ENCODE measurements at places on chromosomes 3 and 15.

DNA sequence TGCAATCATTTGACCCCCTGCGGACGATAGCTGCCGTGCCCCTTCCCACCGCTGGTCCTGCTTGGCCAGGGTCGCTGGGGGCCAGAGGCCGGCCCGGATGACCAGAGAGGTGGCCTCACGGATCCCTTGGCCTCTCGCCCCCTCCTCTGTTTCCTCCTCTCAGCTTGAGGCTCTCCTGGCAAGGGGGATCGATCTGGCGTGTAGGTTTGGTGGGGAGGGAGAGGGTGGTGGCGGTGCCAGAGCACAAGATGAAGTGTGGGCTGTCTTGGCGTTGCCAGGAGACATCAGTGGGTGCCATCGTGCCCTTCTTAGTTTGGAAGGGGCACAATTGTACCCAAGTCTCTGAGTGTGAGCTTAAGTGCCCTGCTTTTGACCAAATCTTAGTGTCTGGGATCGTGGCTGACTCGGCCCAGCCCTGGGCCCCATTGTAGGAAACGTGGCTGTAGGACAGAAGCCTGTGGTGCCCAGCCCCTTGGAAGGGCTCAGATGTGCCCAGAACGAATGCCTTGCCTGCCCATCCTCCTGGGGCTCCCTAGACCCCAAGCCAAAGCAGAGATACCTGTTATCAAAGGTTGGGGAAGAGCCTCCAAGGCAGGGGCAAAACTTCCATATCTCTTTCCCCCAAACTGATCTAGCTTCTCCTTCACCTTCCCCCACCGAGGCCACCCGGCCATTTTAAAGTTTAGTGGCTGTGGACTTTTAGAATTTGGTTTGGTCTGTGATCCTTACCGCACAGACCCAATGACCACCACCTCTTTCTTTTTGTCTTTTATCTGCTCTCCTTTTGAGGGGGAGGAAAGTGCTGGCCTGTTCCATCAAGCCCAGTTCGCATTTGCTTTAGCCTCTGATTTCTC, 14.4 kb downstream of the NR2F2 start:
- DNase-seq, result no peak

DNA sequence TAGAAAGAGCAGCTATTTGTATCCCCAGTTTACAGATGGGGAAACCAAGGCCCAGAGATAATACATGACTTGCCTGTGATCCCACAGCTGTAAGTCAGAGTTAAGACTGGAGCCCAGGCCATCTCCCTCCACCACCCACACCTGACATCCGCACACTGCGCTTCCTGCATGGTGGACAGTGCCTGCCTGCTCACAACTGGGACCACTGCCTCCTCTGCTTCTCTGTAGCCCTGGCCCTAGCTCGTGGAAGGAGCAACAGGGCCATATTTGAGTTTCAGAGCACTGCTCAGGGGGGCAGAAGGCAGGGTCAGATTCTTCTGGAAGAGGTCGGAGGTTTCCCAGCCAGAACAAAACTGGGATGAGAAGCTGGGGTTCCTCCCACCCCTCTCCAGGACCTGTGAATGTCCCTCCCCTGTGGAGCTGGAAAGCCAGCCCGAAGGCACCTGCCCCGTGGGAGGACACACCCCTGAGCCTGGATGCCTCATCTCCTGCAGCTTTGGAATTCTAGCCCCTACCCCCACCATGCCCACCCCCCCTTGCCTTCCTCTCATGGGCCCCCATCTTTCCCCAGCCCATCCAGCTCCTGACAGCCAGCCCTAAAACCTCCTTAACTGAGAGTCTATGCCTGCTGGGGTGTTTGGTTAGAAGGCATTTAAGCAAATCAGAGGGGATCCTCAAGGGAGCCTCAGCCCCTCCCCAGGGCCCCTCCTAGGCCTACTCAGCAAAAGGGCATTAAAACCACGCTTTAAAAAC, 100.1 kb downstream of the TPRA1 start:
- DNase-seq, result no peak

DNA sequence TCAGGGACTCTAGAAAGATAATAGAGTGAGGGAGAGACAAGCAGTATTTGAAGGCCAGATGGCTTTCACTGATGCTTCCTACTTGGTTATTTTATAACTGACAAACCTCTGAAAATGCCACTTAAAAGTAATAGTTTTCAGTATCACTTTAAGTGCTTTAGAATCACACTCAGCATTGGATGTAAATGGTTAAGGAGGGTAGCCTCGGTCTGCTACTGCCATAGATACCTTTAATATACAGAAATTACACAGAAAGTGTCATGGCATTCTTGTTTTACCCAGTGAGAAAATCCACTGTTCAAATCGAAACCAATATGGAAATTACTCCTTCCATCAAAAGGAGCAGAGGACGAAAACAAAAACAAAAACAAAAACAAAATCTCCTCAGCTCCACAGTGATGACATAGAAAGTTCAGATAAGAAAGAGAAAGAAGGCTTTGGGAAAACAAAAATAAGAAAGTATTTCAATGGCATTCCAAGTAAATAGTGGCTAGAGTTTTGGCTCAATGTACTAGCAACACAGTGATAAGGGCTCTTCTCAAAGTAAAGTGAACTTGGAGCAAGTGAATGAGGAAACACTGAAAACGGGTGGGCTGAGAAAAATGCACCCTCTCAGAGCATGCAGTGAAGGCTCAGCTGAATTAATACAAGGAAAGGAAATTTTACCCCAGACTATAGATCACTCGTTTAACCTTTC, 43.2 kb upstream of the CD47 start:
- DNase-seq, result no peak

DNA sequence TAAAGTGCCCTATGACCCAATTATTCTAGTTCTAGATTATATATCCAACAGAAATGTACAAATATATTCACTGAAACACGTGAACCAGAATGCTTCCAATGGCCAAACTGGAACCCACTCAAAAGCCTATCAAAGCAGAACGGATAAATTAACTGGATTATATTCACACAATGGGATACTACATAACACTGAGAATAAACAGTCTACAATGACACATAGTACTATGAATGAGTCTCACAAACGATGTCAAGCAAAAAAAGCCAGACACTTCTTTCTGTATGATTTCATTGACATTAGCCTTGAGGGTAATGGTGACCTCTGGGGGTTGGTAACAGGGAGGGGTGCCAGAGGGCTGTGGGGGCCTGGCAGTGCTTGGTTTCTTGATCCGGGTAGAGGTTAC, 50.9 kb upstream of the HACD2 start:
- DNase-seq, result no peak

DNA sequence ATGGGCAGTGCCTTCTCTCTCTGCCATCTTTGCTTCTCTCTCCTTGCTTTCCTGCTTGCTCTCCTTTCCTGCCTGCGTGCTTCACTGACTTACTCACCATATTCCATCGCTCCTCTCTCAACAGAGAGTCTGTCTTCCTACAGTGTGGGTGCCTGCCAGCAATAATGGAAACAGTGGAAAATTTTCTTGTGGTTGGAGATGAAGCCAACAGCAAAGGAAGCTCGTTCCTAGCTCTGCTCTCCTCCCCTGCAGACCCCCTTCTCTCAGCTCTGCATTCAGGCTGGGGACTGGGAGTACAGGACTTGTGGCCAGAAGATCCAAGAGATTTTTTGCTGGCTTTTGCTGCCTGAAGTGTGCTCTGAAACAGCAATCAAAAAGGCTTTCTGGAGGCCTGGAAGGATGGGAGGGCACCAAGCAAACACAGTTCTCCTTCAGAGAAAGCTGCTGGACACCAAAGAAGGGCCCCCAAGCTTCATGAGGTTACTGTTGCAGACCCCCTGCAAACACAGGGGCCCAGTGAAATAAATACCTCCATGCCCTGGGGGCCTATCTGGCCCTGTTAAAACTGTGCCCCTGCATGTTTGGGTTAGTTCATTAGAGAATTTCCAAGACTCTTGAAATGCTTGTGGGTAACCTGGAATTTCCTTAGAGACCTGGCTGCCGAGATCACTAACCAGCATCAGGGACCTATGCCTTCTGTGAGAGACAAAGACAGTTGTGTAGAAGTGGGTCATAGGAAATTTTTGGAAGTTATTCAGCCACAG, 149.9 kb upstream of the RASGRP1 start:
- DNase-seq, result no peak

GRCh38 chr15:100114571-100114970, 227.2 kb downstream of the ADAMTS17 start:
- DNase-seq, result peak; percentile 37

DNA sequence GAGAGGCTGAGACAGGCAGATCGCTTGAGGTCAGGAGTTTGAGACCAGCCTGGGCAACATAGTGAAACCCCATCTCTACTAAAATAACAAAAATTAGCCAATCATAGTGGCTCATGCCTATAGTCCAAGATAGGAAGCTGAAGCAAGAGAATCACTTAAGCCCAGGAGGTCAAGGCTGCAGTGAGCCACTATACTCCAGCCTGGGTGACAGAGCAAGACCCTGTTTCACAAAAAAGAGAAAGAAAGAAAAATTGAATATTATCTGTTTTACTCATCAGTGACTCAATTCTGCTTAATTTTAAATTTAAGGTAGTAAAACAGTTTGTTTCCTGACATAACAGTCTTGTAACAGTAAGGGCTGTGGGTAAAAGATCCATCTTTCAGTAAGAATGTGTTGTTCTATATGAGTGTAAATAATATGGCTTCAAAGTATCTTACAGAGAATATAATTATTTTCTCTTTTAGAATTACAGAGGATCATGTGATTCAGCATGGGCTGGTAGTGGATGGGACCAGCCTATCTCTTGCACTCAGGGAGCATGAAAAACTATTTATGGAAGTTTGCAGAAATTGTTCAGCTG, 85.8 kb downstream of the ATP11B start:
- no peak for DNase-seq

DNA sequence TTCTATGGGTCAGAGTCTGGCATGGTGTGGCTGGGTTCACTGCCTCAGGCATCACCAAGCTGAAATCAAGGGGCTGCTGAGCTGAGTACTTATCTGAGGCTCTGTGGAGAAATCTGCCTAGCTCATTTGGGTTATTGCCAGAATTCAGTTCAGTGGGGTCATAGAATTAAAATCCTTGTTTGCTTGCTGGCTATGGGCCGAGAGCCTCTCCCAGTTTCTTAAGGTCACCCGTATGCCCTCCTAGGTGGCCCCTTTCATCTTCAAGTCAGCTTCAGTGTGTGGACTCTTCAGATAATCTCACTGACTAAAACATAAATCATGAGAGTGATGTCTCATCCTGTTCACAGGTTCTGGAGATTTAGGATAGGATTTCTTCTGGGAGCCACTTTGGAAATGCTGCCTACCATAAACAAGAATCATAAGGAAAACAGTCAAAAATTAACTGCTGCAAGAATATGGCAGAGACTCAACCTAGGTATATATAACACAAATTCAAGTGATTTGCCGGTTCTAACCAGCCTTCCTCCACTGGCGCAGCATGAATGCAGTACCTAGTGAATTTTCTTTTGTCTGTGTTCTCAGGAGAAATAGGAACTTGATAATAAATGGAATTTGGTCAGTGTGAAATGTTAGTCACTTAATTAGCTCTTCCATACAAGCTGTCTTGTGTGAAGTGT, 5.3 kb downstream of the CP start:
- no peak for DNase-seq

DNA sequence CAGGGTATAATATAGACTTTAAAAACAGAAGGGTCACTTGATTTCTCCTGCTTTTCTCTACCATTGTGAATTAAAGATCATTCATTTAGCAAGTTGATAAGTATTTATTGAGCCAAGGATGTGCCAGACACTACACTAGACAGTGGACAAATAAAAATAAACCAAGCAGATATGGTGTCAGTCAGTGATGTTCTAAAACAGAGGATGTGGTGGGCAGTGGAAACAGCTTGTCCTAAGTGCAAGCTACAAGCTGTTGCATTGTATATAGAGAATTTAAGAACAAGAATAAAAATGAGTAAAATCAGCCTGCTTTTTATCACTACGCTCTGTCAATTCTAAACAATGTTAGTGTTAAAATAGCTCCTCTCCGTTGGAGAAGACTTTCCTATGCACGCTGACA, 637.3 kb upstream of the GRM7 start:
- no peak for DNase-seq

DNA sequence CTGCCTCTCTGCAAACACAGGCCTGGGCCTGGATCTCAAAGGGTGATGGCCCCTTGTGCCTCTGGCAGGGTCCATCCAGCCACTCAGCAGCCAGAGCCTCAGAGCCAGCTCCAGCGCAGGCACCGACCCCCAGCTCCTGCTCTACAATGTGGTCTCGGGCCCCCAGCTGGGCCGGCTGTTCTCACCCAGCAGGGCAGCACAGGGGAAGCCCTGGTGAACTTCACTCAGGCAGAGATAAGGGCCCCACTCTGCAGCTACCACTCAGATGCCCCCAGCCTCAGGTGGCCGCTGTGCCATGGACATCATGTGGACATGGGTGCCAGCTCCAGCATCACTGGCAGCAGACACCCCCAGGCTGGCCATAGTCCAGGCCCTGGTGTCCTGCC, 173.1 kb downstream of the TBC1D2B start:
- no peak for DNase-seq

GRCh38 chr3:84738086-84738485, 220.7 kb upstream of the CADM2 start:
- no peak for DNase-seq

- no peak for DNase-seq
Measured at GRCh38 chr3:184734903-184735701, 23.2 kb upstream of the MAGEF1 start.

DNA sequence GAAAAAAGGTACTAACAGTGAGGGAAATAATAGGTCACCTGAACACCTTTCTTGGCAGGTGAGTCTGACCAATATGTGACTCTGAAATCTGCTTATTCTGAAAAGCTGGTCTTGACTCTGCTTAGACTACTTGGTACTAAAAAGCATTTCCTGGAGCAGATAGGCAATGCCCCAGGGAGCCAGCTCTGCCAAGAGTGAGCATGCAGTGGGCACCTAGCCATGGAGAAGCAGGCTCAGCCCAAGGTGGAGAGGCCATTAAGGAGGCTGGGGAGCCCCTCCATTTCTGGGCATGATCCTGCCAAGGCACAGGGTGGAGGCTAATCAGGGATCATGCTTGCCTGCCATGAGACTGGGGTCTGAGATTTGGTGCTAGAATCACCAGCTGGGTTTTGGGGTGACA, 1.6 kb upstream of the LTF start:
- no peak for DNase-seq

GRCh38 chr15:69045802-69046201, 31.3 kb downstream of the NOX5 start:
- DNase-seq, result no peak

DNA sequence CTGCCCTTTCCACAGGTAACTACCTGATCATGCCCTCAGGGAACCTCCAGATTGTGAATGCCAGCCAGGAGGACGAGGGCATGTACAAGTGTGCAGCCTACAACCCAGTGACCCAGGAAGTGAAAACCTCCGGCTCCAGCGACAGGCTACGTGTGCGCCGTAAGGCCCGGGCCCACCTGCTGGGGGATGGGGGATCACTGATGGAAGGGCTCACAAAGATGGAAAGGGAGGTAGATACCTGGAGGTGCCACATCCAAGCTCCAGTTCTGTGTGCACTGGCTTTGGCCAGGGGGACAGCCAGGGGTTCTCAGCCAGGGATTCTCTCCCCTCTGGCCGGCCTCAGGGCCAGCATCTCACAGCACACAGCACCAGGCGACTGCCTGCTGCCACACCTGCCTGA, 59.4 kb downstream of the BOC start:
- DNase-seq, result no peak

DNA sequence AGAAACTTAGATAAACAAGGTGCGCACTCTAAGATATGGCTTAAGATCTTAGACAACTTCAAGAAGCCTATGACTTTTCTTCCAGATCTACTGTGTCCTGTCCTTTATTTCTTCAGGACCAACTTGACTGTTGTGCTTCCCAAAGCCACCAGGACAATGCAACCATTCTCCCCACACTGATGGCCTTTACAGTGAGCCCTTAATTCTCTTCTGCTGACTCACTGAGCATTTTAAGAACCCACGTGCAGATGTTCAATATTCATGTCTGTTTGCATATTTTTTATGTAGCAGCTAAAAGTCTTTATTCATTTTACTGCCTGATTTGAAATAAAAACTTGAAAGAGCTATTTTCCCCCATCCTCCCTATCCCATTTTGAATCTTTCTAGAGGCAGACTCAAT, 103.3 kb upstream of the SLC2A2 start:
- DNase-seq, result no peak
